ENCODE measurements at places on chromosomes 11 and 22.

GRCh38 chr11:76610871-76611475 lies 59.6 kb downstream of the LRRC32 start:
- DNase-seq = no peak

GRCh38 chr11:112792070-112792469 lies 169.2 kb upstream of the NCAM1 start:
- no peak for DNase-seq

DNA sequence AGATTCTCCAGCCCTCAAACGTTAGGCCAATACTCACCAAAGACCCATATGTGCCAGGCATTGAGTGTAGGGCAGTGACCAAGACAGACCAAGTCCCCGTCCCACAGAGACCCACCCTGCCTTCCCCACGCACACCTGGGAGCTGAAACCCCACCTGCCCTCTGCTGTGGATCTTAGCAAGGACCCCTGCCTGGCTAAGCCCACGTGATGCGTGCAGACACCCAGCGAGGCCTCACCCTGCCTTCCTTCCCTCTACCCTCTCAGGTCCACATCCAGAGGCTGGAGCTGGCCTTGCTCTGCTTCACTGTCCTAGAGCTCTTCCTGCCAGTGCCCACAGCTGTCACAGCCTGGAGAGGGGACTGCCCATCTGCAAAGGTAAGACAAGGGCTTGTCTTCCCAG lies 10.2 kb downstream of the MS4A10 start:
- no peak for DNase-seq

GRCh38 chr11:88629496-88629895 lies 292.0 kb upstream of the CTSC start:
- DNase-seq = no peak

GRCh38 chr11:1482581-1483444 lies 3.8 kb downstream of the MOB2 start:
- no peak for DNase-seq

DNA sequence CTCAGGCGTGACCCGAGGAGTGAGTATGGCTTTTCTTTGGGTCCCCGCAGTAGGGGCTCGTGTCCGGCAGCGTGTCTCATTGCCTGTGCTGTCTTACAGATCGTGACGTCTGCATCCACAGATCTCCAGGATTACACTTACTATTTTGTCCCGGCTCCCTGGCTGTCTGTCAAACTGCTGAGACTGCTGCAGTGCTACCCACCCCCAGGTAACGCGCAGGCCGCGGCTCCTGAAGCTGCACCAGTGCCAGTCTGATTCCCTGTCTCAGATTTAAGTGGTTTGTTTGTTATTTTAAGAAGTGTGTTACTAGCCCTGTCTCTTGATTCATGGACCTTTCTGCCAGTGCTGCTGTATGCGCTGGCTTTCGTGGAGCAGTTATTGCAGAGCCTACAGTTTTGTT lies 52.0 kb downstream of the MUC6 start:
- no peak for DNase-seq

GRCh38 chr11:88359114-88359513 lies 21.6 kb upstream of the CTSC start:
- DNase-seq = no peak

DNA sequence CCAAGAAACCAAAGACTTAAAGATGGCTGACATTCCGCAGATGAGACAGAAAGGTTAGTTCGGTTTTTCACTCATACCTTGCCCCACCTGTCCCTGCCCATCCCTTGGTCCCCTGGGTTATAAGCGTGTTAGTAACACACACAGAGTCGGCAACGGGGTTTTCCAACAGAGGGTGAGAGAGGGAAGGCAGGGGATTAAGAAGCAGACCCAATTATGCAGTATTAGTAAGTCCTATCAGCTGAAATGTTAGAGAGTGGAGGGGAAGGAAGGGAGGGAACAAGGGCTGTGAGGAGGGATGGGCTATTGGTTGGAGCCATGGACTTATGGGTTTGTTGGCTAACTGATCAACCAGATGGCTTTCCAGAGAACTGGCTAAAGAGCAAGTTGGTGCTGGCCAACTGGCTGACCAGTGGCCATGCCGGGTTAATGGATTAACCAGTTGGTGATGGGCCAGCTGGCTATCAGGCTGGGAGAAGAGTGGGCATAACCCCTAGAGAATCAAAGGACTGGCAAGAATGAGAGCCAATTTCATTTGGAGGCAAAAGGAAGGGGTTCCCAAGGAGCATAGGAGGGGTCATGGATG lies 45.5 kb downstream of the NRXN2 start:
- no peak for DNase-seq

- no peak for DNase-seq
Observed at GRCh38 chr11:131592734-131593133, 222.3 kb downstream of the NTM start.

DNA sequence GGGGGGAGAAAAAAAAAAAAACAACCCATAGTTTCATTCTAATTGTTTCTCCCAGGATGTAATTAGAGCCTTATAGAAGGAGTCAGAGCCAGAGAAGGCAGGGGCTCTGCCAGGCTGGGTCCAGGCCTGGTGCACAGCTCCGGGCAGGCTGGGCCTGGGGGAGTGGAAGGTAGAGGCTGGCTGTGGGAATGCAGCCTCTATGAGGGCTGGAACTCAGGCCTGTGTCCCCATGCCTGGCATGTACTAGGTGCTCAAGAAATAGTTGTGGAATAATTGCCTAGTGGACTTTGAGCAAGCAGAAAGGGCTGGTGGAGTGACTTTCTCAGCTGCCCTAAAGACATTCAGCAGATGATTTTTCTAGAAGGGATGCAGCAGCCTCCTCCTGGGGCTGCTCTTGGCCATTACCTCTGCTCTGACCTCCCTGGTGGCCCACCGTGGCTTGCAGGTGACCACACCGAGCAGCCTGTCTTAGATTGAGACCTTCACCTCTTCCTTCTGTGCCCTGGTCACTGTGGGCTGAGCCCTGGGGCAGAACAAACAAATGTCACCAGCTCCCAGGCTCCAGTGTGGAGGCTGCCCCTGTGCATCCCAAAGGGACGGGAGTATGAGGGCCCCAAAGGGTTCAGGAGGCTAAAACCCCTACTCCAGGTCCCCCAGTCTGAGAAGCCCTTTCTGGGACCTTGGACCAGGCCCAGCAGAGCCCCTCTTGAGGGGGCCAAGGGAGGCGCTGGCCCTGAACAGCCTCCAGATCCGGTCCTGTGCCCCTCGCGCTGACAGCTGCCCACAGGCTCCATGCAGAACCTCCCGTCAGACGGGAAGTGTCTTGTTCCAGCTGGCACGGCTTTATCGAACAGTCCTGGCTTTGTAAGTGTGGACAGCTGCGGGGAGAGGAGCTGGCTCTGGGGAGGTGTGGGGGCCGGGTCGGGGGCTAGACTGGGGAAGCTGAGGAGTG lies 18.8 kb downstream of the MYEOV start:
- no peak for DNase-seq

GRCh38 chr11:133339495-133340140 lies 192.7 kb downstream of the OPCML start:
- no peak for DNase-seq

DNA sequence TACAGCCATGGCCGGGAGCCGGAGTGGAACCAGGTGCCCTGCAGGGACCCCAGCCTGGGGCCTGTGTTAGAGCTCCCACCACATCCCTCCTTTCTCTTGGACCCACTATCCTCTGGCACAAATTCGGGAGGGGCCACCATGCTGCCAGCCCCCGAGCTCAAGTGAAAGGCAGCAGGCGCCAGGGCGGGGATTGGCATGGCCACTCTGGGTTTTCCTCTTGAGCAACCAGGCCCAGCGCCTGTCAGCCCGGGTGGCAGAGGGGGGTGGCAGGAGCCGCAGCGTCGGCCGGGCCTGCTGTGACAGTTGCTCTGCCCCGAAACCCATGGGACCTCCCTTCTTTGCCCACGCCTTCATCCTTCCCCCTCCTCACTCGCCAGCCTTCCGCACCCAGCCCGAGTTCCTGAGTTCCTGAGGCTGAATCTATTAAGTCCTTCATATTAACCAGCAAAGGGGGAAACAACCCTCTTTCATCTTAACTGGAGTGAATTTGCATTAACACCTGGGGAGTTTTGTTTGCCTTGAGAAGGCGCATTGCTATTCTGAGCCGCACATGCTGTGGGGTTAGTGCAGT lies 16.8 kb upstream of the CABP7 start:
- no peak for DNase-seq
